ENCODE measurements at places on chromosomes 5 and 9.

DNA sequence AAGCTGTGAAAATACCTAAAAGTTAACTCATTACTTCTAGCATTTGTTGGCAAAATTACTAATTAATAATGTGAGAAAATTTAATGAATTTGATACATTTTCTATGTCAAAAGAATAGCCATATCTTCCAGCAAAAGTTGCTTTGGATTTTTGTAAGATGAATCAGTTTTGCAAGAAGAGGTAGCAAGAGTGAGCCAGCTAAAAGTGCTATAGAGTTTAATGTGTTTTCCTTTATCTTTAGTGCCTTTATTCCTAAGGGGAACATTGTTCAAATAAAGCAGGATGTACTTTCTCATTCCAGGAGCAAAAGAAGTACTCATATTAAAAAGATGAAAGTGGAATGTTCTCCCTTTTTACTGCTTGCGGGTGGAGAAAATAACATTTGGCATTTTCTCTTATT is 622.2 kb downstream of the ANXA1 start:
- DNase-seq, result no peak

- no peak for DNase-seq
Measured at GRCh38 chr9:3045153-3045552, 201.3 kb upstream of the PUM3 start.

DNA sequence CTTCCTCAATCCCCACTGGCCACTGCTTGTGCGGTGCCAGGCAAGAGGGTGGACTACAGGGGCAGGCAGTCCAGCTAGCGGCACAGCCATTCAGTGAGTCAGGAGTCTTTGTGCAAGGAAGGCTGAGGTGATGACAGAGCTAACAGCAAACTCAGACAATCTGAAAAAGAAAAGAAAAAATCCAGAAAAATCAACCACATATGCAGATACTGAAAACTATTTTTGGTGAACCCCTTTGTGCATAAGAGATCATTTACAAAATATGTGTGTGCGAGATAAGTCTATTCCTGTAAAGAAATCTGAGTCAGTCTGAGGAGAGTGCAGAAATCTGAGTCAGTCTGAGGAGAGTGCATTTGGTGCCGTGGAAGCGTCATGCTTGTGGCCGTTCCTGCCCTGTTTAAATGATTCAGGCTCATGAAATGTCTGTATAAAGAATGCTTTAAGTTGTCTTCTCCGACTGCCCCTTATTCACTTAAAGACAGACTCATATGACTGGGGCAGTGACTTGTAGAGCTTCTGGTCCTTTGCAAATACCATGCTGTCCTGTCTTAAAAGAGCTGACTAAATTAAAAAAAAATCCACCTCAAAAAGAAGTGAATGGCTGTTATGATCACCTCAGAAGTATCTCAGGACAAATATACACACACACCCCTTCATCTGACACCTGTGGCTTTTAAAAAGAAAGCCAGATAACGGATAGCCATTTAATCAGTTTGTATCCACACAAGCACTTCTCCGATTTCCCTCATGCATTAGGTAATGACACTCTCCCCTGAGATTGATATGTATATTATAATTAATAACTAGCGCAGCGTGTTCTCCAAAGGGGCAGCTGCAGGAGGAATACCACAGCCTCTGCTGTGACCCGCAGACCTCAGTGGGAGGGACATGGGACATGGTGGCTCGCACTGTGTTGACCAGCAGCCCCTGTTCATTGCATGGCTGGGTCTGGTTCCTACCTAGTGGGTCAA is 47.3 kb downstream of the TRIO start:
- DNase-seq, result peak; percentile 27

GRCh38 chr9:93697352-93698139 is 121.2 kb downstream of the PHF2 start:
- no peak for DNase-seq

GRCh38 chr9:90517103-90517502 is 125.5 kb downstream of the DIRAS2 start:
- no peak for DNase-seq

DNA sequence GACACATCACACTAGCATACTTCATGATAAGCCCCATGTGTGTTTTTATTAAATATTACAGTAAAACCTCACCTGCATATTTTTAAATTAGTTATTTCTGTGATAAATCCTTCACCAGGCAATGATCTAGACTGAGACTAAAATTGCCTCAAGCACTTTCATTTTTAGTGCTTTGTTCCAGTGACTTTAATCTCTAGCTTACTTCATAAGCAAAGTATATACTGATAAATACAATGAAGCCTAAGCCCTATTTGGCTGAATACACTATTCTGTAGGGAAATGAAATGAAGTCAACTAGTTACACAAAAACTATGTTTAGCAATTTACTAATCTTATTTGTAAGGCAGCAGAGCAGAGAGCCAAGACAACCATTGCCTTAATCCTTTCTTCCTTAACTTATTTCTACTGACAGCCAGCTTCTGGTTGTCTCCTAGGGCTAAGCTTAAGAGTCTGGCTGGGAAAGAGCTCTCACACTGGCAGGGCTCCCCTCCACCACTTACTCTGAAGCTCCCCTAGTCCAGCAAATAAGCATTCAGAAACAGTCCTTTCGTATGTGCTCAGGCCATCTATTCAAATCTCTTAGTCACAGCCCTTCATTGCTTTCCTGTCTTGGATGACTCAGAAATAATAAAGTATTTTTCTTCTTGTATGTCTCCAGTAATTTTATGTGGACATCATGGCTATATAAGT is 31.4 kb upstream of the MTAP start:
- no peak for DNase-seq

- no peak for DNase-seq
Measured at GRCh38 chr9:127083138-127083980, 39.1 kb downstream of the ANGPTL2 start.

GRCh38 chr9:15238646-15239045 is 68.4 kb downstream of the TTC39B start:
- DNase-seq, result no peak

GRCh38 chr5:15286650-15287049 is 213.3 kb upstream of the FBXL7 start:
- DNase-seq, result peak; percentile 11

- DNase-seq, result no peak
Measured at GRCh38 chr5:93755716-93756115, 14.3 kb upstream of the POU5F2 start.

GRCh38 chr9:28961623-28962022 is 1388.3 kb upstream of the C9orf72 start:
- no peak for DNase-seq

DNA sequence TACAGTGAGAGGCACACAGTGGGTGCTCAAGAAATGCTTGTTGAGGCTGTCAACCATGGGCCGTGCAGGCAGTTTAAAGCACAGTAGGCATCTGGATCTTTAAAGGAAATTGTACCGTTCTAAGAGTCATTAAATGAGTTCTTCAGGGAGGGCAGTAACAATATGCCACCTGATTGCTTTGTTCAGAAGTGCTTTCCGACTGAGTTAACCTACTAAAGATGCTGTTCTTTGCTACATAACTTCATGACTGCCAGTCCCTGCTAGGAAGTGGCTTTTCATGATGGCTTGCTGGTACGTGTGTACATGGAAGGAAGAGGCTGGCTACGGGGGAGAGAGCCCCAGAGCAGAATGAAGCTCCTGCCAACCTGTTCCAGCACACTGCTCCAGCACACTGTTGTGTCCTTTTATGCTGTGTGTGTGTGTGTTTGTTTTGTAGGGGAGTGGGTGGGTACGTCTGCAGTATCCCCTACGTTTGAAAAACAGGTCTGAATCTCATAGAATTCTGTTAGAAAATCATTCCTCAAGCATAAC is 41.9 kb upstream of the PPP2R2B start:
- DNase-seq, result no peak

Data from anterior cingulate cortex (tissue), 58 donors.